ENCODE measurements at places on chromosomes 16 and 17.

DNA sequence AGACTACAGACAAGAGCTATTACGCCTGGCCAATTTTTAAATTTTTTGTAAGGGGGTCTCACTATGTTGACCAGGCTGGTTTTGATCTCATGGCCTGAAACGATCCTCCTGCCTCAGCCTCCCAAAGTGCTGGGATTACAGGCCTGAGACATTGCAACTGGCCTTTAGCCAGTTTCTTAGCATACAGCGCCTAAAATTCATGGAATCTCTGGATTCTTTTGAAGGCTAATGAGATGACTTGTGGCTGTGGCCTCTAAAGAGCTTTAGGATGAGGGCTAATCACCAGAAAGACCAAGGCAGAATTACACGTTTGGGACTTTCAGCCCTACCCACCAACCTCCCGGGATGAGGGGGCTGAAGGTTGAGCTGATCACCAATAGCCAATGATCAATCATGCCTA, 34.6 kb downstream of the AKAP10 start:
- no peak for DNase-seq

GRCh38 chr16:29898804-29899515, 390 bp downstream of the SEZ6L2 start:
- DNase-seq: peak; percentile 73

DNA sequence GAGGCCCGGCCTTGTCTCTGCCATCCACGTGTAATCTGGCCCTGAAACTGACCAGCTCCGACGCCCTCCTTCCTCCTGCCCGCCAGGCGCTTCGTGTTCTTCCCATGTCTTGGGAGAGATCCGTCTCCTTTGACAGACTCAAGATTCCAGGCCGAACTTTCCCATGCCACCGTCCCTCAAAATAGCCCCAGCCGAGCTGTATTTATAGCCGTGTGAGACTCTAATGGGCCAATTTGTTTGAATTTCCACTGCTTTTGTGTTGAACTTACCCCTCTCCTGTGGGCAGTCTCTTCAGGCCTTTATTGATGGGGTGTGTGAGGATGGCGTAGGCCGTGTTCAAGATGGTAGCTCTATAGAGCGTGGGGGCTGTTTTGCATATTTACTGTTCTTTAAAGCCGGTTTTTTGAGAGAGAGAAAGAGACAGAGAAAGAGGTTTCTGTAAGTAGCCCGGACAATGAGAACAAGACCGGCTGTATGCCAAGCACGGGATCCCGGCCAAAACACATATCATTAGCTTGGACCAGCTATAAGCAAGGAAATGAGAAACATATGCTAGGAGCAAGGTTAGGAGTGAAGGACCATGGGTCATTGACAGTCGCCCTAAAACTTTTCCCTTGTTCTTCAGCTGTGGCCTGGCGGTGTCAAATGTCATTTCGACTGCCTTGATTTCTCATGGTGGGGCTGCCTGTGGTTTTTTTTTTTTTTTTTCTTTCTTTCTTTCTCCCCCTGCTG, 124.5 kb upstream of the ZFHX3 start:
- no peak for DNase-seq

DNA sequence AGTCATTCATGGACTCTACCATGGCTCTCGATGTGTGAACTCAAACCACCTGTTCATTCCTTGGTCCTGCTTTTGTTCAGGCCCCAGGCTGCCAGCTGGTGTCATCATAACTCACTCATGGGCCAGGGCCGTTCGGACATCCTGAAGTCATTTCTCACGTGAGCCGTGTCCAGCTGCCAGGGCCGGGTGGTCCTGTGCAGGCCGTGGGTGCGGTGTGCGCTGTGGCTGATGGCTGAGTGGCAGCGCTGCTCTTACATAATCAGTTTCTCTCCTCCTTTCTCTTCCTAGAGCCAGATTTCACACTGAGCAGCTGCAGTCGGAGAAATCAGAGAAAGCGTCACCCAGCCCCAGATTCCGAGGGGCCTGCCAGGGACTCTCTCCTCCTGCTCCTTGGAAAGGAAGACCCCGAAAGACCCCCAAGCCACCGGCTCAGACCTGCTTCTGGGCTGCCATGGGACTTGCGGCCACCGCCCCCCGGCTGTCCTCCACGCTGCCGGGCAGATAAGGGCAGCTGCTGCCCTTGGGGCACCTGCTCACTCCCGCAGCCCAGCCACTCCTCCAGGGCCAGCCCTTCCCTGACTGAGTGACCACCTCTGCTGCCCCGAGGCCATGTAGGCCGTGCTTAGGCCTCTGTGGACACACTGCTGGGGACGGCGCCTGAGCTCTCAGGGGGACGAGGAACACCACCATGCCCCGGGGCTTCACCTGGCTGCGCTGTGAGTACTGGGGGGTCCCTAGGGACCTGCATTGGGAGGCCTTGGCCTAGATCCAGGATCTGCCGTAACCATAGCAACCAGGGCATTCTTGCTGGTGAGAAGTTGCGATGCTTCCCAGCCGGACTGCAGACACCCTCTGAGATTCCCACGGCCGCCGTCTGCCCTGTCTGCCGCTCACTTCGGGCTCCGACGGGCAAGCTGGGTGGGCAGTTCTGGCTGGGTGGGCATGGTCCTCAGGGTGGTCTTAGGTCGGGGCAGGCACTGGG, at the start of gene IL34:
TSS of gene IL34 (plus strand) at position 300 of the 982 bp plus-strand sequence. CDS start at position 689, 389 bp downstream.
- no peak for DNase-seq

GRCh38 chr17:70608957-70609356, 439.6 kb downstream of the KCNJ2 start:
- no peak for DNase-seq

DNA sequence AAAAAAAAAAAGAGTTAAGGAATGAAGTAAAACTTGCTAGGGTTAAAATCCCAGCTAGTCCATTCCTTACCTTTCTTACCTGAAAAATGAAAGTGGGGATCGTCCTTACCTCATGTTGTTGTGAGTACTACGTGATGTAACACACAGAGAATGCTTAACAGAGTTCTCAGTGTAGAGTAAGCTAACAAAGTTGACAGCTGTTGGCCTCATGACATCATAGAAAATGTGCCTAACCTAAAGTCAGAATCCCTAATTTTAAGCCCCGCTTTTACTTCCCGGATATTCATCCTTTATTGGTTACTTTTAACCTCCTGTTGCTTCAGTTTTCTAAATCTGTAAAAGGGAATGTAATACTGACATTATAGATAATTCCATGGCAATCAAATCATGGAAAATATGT, 505.8 kb upstream of the HSBP1 start:
- no peak for DNase-seq

- DNase-seq: no peak
Observed at GRCh38 chr16:77612596-77612995, 109.7 kb upstream of the NUDT7 start.

DNA sequence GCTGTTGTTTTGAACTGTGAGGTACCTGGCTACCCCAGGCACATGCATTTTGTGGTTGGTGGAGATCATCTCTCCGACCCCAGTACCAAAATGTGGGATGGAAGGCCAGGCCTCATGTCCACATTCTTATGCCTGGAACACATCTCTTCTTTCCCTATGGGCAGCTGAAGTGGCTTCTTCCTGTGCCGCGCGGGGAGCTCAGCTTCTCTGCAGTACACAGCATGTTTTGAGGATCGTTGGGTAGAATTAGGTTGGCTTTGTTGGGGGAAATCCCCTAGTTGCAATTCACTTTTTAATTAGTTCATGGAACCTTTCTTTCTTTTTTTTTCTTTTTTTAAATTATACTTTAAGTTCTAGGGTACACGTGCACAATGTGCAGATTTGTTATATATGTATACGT, 242.1 kb downstream of the MSI2 start:
- DNase-seq: no peak

- DNase-seq: no peak
Observed at GRCh38 chr17:81066072-81066471, 31.1 kb downstream of the BAIAP2 start.

Data from ACHN (cell line).